ENCODE measurements at places on chromosomes 3 and 15. TPM values are rescaled to one million over a fixed set of nuclear protein-coding genes. Genes with fewer than 3 reads are reported as not detected.

Gene SST
- not detected for total RNA-seq

Gene SCN5A
- total RNA-seq: 2.8 TPM

Gene OXSM
- total RNA-seq: 13.5 TPM

Gene DPPA4
- not detected for total RNA-seq

Gene ST3GAL6
- 7.4 TPM for total RNA-seq

Gene COLQ
- total RNA-seq: 2.8 TPM

Gene UBAP1L
- 0.84 TPM for total RNA-seq

Gene ANKRD34C
- not detected for total RNA-seq

Gene ALDH1A2
- 5.3 TPM for total RNA-seq

Gene HIGD2B
- total RNA-seq: not detected

Gene RASL12
- 3.7 TPM for total RNA-seq

Gene CA12
- total RNA-seq: not detected

Gene TNNC1
- 6,384 TPM for total RNA-seq

Gene TAMM41
- 3.1 TPM for total RNA-seq

Gene NOX5
- total RNA-seq: not detected

Gene MKRN3
- not detected for total RNA-seq

Gene KBTBD13
- total RNA-seq: 1.2 TPM

Gene ERC2
- total RNA-seq: not detected

Gene TPRG1
- 3.1 TPM for total RNA-seq

Gene C2CD4A
- total RNA-seq: not detected

Gene PPIP5K1
- 16.7 TPM for total RNA-seq

Gene SLC26A6
- total RNA-seq: 6.9 TPM

Gene CPLX3
- not detected for total RNA-seq

Gene GPR149
- total RNA-seq: not detected

Gene BFSP2
- not detected for total RNA-seq

Gene C3orf22
- not detected for total RNA-seq

Gene AP4E1
- total RNA-seq: 14.0 TPM

Gene TAGLN3
- total RNA-seq: not detected

Gene A4GNT
- not detected for total RNA-seq

Gene OR5K2
- not detected for total RNA-seq

Gene PGBD4
- total RNA-seq: 1.9 TPM

Gene MME
- 40.9 TPM for total RNA-seq

Gene IQCF5
- total RNA-seq: not detected

Gene ISG20
- 1.8 TPM for total RNA-seq

Gene CPEB1
- 2.5 TPM for total RNA-seq

Gene DAZL
- not detected for total RNA-seq
